Renal cortical epithelial cell (primary cell): ENCODE measurements at places on chromosomes 11 and 22.

- DNase-seq, result peak; percentile 21
These were observed 88.1 kb downstream of the SBF2 start for GRCh38 chr11:10205928-10206327.

GRCh38 chr11:13168271-13168670 lies 109.3 kb upstream of the BMAL1 start:
- DNase-seq, result peak; percentile 37

DNA sequence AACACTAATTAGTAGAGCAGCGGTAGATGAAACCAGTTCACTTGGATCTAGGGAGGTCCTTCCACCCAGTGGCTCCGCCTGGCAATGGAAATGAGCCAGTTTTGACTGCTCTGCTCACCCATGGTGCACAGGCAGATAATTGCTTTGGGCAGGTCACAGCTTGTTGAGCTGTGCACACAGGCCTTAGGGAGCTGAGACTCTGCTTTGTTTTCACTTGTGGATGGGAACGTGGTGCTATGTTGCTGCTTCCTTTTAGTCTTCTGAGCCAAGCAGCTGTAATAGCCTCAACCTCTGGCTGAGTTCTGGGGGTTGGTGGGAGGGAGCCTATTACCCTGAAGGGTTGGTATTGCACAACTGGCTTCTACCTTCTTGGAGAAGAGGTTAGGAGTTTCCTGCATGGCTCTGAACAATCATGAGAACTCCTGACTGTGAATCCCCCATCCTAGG lies 262.3 kb upstream of the MTNR1B start:
- peak; percentile 61 for DNase-seq

DNA sequence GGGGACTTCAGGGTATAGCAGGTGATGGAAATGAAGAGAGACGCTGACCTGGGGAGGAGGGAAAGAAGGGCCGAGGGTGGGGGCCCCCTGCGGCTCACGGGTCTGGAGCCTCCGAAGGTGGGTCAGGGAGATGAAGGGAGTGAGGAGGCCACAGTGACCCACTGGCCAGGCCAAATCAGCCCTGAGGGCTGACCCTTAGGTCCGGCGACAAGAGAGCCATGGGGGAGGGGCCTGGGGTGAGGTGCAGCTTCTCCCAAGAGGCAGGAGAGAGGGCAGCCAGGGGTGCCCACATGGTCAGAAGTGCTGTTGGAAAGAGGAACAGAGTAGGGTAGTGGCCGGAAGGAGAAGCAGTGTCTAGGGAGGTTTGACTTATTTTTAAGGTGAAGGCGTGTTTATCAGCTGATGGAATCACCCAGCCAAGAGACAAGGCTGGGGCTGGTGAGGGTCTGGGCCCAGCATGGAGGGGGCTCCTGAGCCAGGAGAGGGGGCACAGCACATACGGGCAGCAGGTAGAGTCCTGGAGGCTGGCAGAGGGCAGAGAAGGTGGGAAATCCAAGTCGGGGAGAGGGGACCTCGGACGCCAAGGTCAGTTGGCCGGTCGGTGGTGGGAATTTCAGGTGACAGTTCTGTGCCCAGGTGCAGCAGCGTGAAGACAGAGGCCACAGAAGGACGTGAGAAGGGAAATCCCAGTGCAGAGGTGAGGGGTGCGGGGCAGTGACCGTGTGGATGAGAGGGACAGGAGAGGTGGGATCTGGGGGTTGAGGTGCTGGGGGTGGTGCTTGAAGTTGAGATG lies 49.0 kb downstream of the LINC01488 start:
- no peak for DNase-seq

DNA sequence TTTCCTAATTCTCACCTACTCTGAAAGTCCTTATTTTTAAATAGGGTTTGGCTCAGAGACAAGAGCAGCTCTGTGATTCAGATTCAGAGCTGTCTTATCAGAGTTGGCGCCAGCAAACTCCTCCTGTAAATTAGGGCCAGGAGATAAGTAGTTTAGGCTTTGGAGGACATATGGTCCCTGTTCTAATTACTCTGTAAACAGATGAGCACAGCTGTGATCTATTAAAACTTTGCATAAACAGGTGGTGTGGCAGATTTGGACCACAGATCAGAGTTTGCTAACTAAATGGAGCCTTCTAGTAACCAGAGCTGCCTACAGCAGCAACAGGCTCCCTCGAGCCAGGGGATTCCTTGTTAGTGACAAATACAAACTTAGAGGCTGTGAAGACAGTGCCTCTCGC lies 27.9 kb downstream of the YPEL1 start:
- no peak for DNase-seq

GRCh38 chr22:26642465-26643417 lies 14.6 kb upstream of the MIAT start:
- no peak for DNase-seq

GRCh38 chr22:40973144-40973543 lies 22.0 kb downstream of the RBX1 start:
- no peak for DNase-seq

DNA sequence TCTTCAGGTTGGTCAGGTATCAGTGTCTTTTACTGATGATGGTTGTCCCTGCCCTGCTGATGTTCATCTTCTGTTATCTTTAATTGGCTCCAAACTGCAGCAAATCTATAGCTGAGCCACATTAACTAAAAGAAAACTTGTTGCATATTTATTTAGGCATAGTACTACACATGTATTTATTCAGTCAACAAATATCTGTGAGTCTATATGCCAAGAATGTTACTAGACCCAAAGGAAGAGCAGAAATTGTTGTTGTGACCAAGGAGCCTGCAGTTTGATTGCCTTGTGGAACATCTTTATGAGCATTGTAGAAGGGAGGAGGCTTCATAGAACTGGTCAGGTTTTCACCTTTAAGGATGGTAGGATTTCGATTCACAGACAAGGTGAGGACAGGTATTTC lies 10.1 kb downstream of the BMAL1 start:
- DNase-seq, result no peak

DNA sequence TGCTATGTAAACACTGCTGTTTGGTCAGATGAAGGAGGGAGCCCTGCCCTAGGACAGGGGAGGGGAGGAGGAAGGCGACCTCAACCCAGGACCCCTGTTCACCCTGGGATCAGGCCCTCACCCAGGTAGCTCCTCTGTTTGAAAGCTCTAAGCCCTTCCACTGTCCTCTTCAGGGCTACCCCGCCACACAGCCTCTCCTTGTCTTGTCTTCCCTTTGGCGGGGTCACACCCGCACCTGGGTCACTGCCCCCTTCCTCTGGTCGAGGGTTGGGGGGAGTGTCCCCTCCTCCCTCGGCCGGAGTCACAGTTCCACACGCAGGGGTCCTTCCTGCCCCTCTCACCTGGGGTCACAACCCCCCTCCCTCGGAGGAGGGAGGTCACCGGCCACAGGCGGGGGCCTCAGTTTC lies 463 bp upstream of the PTPMT1 start:
- DNase-seq, result no peak

DNA sequence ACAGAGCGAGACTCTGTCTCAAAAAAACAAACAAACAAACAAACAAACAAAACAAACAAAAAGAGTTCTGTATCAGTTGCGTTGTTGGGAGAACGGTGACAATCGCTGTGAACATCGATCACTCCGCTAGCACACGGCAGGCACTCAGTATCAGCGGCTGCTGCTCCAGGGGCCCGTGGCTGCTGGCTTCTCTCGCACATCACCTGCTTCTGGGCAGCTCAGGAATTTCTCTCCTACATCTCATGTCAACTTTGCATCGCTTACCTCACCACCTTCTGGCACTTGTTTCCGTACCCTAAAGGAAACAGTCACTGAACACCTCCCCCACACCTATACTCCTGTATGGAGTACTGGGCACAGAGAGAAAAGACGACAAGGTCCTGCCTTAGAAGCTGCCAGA lies 70.3 kb upstream of the WNT7B start:
- DNase-seq, result no peak

- DNase-seq, result peak; percentile 2
These were observed 1.1 kb upstream of the GAB2 start for GRCh38 chr11:78418584-78419211.

DNA sequence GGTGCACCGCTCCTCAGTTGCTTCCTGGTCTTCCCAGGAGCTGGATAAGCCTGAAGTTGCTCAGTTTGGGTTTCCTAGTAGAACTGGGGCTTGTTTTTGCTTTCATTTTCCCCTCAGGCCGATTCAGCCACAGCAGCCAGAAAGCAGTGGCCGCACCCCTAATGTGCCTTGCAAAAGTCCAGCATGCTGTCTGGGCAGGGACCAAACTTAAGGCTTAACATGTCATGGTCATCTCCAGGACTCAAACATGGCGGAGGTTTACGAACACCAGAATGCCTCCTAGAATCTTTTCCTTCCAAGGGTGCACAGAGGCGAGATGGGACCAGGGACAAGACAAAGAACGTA lies 2.5 kb downstream of the GNG3 start:
- no peak for DNase-seq

- peak; percentile 37 for DNase-seq
These were observed 39.1 kb downstream of the PITPNB start for GRCh38 chr22:27879923-27880322.

DNA sequence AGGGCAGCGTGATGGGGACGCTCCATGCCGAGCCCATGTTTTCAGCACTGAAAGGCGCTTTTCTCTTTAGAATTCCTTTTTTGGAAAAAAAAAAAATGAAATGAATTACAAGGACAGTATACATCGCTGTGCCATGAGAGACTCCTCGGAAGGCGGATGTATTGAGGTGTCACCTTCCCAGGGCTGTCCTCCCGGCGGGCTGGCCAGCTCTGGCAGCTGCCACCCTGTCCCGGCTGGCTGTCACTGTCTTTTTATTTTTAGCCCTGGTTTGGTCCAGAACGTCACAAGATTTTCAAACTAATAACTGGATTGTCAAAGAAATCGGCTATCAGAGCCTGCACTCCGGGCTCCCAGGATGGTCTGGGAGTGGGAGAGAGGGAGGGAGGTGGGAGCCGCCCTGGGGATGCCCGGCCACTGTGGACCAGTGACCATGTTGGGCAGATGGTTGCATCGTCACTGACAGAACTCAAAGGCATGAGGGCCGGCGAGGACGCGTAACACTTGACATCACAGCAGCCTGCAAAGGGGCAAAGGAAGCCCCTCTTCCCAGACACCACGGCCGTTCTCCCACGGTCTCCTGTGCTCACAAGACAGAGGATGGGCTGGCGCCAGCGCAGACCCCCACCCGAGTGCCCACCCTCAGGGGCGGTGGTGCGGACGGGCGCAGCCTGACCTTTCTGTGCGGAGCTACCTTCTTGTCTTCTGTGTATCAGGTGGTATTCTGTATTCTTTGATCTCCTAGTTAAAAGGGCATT lies 392.9 kb downstream of the TBC1D22A start:
- DNase-seq, result no peak

GRCh38 chr11:13327421-13327820 lies 49.8 kb downstream of the BMAL1 start:
- DNase-seq, result no peak

GRCh38 chr11:102114032-102114431 lies 3.8 kb downstream of the YAP1 start:
- no peak for DNase-seq

DNA sequence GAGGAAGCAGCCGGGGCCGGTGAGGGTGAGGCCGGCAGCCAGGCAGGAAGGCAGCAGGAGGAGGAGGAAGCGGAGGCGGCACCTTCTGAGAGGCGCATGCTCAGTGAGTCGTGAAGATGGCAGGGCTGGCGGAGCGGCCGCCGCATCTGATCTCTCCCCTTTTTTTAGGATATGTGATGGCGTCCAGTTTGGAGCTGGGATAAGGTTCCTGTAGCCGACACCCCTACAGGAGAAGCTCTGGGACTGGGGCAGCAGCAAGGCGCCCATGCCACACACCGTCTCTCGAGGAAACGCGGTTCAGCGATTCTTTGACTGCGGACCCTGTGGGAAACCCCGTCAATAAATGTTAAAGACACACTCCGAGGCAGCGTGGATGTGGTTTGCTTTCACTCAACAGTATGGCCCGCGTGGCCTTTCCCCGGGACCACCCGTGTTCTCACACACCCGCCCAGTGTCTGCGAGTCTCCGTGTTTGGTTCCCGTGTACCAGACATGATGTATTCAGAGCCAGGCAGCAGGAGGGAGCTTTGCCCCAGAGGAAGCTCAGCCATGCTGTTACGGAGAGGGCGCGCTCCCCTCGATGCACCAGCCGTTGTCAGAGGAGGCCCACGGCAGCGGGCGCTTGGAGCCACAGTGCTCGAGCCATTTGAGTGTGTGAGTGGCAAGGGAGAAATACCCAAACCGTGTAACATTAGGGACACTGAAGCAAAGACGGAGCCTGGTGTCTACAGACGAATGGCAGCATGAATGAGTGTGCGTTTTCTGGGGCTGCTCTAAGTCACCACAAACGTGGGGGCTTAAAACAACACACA lies 27.7 kb upstream of the PARVB start:
- DNase-seq, result peak; percentile 5

DNA sequence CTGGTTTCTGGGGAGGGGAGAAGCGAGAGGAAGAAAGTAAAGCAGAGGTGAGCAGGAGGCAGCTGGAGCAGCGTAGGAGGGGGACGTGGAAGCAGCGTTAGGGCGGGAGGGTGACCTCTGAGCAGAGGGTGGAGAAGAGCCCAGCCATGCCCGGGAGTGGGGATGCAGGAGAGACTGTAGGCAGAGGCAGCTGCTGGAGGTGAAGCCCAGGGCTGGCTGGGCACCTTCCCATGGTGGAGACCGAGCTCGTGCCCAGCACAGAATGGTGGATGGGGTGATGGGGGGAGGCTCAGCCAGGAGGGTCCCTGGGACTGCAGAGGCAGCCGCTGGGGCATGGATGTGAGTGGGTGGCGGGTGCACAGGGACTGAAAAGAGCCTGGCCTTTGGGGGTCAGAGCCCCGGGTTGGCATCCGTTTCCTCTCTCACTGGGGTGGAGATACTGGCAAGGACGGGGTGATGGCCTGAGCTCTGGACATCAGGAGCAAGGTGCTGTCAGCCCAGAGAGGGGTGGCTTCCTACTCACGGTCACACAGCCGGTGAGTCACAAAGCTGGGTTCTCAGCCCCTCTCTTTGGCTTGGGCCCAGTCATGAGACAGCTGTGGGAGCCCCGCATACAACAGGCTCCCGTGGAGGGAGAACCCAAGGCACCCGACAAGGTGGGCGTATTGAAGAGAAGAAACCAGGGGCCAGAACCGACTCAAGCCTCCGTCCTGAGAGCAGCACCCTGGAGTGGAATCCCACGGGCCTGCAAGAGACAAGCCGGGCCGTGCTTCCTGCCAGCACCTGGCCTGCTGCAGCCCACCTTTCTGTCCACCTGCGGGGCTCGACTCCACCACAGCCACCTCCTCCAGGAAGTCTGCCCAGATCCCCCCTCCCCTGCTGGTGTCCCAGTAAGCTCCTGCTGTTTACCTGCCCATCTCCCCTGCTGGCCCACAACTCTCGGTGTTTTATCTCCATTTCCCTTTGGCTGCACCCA lies 45.8 kb upstream of the FGF3 start:
- DNase-seq, result no peak
